ENCODE measurements at places on chromosomes 1 and 21.

- DNase-seq = peak; percentile 78
Observed at GRCh38 chr1:167533851-167534300, 15.5 kb upstream of the CD247 start.

GRCh38 chr1:82343381-82343780 lies 542.6 kb downstream of the ADGRL2 start:
- DNase-seq = no peak

GRCh38 chr1:71882226-71882625 lies 400.1 kb downstream of the NEGR1 start:
- DNase-seq = no peak

DNA sequence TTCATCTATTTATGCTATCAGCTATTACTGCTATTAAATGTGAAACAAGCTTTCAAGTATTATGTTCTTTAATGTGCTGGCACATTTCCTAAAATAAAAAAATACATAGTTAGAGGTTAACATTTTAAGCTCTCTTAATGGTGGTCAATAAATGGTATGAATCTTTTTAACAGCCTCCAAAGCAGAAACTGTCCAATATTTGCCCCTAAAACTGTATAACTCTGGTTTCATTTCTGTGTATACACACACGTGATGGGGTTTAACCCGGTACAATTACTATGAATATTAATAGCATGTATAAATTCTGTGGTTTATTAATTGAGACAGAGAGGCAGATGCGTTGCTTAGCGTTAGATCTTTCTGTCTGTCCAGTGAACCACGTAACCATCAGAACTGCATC lies 2.2 kb downstream of the ESRRG start:
- peak; percentile 37 for DNase-seq

- DNase-seq = peak; percentile 76
Observed at GRCh38 chr1:94926126-94926914, 590 bp downstream of the CNN3 start.

DNA sequence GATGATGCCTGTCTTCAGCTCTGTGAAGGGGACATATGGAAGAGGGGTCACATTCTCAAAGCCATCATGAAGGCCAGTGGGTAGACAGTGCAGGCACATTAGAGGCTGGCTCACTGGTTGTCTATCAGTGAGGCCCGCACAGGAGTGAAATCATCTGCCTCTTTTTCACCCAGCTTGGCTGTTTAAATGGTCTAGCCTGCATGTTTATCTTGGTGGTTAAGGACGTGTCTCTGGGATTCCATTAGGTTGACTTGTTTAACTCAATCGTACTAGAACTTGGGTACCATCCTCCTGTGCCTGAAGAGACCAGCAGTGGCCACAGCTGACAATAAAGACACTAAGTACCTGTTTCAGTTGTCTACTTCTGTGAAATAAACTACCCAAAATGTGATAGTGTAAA lies 219.3 kb downstream of the PLPP3 start:
- DNase-seq = no peak

DNA sequence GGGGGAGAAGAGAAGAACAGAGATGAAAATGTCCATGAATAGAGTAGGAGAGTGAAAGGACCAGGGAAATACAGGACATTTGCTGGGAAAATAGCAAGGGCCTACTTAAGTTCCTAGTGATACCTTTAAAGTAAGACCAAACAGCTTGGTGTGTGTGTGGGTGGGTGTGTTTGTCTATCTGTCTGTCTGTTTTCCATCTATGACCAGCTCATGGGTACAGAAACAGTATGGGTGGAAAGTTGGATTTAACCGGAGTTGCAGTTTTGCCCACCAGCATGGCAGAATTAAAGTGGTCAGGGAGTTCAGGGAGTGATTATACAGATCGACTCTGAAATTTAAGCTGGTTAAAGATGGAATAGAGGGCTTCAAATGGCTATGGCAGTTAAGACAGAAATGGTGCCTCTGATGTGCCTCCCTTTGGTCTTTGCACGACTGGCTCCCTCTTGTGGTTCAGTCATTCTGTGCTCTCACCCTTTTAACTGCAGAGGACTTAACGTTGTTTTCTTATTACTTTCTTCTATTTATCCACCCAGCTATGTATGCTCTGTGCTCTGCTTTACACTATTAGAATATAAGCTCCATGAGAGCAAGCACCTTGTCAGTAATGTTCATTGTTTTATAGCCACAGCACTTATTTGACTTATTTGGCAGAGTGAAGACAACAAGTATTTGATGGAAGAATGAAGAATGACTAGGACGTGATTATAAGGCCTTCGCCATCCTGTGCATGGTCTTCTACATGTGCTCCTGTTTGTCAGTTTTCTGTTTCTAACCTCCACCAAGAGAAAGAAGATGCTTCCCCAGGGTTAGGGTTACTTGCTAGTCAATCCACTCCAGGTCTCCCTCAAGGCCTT lies 72.7 kb upstream of the AK4 start:
- peak; percentile 68 for DNase-seq

All from lung (tissue), 17 donors.